ENCODE measurements at places on chromosomes 3 and 15. TPM values are rescaled to one million over a fixed set of nuclear protein-coding genes. Genes with fewer than 3 reads are reported as not detected.

The CD96 gene
- not detected for total RNA-seq

The CCDC174 gene
- total RNA-seq, result 16.6 TPM

The B3GALNT1 gene
- 13.7 TPM for total RNA-seq

The APOD gene
- total RNA-seq, result 1.8 TPM

The ZPLD1 gene
- total RNA-seq, result not detected

The LDHAL6B gene
- not detected for total RNA-seq

The TNIK gene
- 29.6 TPM for total RNA-seq

The GLDN gene
- total RNA-seq, result not detected

Data from endothelial cell of umbilical vein (primary cell).